Kasumi-1 (cell line): ENCODE measurements at places on chromosomes 6 and 20.

DNA sequence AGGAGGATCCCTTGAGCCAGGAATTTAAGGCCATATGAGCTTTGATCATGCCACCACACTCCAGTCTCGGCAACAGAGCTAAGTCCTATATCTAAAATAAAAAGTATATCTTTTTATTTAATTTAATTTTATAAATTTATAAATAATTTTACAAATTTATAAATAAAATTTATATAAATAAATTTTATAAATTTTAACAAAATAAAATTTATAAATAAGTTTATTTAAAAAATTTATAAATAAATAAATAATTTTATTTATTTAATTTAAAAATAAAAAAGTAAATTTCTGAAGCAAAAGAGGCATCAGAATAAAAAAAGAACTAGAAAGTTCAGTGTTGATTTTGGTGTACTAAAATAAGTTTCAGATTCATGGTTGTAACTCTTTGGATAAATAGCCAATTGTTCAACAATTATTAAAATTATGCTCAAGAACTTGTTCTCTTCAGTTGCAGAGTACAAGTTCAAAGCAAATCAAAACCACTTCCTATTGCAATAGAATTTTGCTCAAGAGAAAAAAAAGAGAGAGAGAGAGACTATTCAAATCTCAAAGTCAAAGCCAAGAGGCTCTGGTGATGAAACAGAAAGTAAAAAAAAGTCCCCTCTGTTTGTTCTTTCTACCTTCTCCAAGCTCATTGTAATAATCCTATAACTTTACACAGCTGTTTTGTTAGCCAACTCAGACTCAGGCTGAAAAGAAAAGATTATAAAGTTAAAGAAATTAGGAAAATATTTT, 547.5 kb upstream of the ADGRB3 start:
- DNase-seq = peak; percentile 61

- no peak for DNase-seq
Observed at GRCh38 chr20:4289875-4290274, 274.5 kb upstream of the RNF24 start.

GRCh38 chr6:89268776-89269175, 46.3 kb downstream of the GABRR2 start:
- DNase-seq = no peak

- no peak for DNase-seq
Observed at GRCh38 chr20:19456595-19457395, 244.4 kb downstream of the SLC24A3 start.

DNA sequence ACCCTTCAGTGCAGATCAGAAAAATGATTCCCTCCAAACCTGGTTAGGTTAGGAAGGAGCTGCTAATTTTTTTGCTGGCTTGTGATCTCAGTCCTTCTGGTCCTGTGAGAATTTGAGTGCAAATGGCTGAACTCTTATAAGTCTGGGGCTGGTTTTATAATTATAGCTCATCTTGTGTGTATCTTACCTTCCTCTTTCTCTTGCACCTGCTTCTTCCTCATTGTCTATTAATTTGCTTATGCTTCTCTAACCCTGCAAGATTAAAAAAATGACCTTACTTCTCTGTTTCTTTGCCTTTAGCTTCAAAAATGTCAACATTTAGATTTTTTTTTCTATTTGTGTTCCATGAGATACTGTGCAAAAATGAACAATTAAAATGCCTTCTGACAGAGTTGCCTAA, 576.2 kb downstream of the DHX35 start:
- DNase-seq = no peak

- DNase-seq = no peak
Observed at GRCh38 chr6:150732765-150733539, 132.6 kb upstream of the MTHFD1L start.
